ENCODE measurements at places on chromosomes 7 and 10. TPM values are rescaled to one million over a fixed set of nuclear protein-coding genes. Genes with fewer than 3 reads are reported as not detected.
A peak's percentile ranks its signal among the peaks of the same experiment; 100 is the strongest.

The HYAL4 gene
- not detected for total RNA-seq

The VWA2 gene
- not detected for total RNA-seq

The PWWP2B gene
- 2.9 TPM for total RNA-seq

DNA sequence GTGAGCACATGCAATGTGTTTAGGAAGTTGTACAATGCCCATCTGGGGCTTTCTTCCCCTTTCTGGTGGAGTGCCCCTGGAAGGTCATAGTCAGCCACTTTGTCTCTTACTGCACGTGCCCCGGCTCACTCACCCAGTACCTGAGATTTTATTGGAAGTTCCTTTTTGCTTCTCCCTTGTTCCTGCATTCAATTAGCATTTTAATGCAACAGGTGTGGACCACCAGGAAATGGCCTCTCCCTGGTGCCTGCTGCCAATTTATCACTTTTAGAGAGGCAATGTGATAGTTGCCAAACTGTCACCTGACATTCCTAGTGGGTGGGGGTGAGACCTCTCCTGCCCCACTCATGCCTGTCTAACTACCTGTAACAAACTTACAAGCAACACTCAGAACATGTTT, 293.4 kb upstream of the DKK1 start:
- DNase-seq: no peak

DNA sequence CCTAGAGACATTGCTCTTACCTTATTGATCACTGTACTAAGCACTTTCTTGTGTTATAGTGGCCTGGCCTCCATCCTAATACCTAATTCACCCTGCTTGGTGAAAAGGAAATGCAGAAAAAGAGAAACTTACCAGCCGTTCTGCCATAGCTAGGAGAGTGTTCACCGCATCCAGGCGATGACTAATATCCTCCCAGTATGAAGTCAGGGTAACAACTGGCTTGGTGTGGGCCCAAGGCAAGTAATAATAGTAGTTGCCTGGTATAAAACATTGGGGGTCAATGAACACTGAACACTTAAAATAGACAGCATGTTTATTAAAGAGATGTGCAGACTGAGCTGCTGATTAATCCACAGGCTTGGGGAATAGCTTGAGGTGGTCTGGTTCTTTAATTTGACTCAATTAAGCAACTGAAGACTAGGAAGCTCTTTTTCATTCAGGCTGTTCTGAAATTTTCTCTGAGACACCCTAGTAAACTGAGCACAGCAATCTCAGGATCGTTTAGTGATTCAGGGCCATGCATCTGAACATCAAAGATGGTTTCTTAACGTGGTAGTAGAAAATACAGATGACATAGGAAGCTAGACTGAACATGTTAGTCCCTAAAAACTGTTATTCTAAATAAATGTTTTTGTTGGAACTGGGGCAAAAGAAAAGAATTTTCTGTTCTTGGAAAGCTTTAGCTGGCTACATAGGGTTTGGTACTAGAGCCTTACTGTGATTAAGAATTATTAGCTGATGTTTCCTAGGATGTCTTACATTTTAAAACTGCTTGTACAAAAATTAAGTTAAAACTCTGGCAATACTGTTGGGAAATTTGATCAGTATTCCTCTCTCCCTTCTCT, 102.2 kb downstream of the MYOF start:
- peak; percentile 53 for DNase-seq

- no peak for DNase-seq
Observed at GRCh38 chr10:80253266-80253962, 36.0 kb downstream of the MAT1A start.

DNA sequence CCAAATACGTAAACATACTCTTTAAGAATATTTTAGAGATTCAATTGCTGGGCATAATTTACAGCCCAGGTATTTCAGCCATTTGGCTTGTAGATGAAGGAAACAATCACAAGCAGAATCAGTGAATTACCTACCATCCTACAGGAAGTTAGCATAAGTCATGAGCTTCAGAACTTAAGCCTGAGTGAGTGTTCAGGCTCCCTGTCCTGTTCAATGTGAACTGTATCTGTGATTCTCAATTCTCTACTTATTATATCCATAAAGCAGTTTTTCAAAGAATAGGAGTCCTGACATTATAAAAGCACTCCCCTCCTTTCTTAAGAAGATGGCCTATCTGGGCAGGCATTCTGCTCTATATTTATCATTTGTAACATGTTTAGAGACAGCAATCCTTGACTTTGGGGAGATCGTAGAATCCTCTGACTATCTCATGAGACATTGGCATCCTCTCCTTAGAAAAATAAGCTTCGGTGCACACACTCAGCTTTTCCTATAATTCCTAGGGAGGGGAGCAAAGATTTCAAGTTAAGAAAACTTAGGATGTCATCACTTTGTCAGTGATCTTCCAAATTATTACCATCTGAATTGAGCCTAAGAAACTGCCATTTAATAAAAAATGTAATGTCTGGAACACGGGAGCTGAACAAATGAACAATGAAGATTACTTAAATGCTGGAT, 645.2 kb upstream of the IGFBP3 start:
- DNase-seq: no peak

DNA sequence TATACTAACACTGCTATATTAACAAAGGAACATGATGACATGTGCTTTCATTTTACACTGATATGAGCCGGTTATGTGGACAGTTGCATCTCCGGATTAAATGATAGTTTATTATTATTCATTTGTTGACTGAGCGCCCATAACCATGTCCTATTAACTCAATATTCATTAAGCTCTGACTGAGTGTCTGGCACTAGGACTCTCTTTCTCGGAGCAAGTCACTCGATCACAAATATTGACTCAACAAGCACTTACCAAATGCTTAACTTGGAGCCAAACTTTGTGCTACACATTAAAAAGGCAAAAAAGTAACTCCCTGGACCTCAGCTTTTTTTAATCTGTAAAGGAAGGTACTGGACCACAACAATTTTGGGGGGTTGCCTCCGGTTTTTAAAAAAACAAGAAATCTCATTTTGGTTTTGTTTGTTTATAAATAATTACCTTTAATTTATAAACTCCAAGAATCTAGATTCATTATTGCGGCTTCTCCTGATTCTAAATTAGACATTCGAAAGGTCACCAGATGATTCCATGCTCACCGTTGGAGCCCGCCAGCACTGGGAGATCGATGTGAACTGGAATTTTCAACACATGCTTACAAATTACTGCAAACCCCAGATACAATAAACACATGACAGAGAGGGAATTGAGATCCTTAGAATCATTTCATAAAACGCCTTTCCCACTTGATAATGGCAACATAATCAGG, 8.9 kb upstream of the LYZL1 start:
- DNase-seq: no peak

DNA sequence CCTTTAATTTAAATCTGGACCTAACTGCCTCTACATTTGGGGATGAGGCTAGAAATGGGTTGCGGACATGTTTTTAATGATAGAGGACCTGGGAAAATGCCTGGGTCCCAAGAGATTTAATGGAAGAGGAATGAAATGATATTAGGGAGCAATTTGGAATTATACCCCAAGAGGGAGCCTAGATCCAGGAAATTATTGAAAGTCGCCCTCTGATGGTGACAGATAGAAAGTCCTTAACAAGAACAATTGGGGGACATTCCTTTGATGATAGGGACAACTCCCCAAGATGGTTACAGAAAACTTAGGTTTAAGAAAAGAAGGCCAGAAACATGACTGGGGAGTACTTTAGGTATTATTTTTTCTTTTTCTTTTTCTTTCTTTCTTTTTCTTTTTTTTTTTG, 9.5 kb upstream of the TSGA13 start:
- no peak for DNase-seq

DNA sequence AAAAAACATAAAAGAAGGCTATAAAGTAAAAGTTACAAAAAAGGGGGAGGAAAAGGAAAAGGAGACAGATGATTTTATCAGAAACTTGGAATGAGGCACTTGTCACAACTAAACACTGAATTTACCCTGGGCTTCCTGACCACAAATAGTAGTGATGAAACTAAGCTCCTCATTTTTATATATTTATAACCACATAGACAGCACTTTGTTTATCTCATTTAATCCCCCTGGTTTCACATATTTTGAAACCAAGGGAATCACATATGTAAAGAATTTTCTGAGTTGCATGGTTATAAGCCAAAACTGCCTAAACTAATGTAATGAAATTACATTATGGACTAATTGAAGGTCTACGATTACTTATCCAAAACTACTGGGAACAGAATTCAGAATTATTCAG, 39.6 kb upstream of the MET start:
- no peak for DNase-seq

DNA sequence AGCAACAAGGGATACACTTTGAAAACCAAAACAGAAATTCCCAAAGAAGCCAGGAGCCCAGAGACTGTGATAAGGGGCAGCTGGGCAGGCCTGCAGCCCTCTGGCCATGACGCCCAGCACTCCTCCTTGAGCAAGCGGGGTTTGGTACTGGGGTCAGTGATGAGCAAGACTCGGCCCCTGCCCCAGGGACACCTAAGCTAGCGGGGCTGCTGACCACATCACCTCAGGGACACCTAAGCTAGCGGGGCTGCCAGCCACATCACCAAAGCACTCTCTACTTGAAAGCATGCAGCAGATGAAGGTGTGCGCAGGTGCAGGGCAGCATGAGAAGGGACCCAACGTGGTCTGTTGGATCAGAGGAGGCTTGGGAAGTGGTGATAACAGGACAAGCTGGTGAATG, 108.0 kb upstream of the PPP2R2D start:
- no peak for DNase-seq
